B cell (primary cell): ENCODE measurements at places on chromosomes 11 and 22. TPM values are rescaled to one million over a fixed set of nuclear protein-coding genes. Genes with fewer than 3 reads are reported as not detected.

GRCh38 chr22:27094633-27095308 is 437.4 kb downstream of the MIAT start:
- DNase-seq, result no peak

The RTN4R gene
- 0.42 and 0.51 TPM in 2 replicates for total RNA-seq

DNA sequence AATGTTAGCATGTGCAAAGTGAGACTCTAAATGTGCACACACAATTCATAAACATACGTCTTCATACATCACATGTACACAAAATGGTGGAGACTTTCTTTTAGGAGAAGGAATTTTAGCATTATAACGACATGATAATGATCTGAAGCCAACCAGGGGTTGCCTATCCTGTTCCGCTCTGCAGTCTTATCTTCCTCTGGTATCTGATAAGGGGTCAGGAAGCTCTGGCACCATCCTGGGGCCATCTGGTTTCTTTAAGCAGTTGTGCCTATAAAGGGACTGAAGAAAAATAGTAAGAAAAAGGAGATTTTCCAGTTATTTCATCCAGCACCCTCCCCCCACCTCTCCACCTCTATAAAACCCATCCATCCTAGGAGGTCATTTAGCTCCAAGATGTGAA is 5.8 kb upstream of the NUP50 start:
- no peak for DNase-seq

DNA sequence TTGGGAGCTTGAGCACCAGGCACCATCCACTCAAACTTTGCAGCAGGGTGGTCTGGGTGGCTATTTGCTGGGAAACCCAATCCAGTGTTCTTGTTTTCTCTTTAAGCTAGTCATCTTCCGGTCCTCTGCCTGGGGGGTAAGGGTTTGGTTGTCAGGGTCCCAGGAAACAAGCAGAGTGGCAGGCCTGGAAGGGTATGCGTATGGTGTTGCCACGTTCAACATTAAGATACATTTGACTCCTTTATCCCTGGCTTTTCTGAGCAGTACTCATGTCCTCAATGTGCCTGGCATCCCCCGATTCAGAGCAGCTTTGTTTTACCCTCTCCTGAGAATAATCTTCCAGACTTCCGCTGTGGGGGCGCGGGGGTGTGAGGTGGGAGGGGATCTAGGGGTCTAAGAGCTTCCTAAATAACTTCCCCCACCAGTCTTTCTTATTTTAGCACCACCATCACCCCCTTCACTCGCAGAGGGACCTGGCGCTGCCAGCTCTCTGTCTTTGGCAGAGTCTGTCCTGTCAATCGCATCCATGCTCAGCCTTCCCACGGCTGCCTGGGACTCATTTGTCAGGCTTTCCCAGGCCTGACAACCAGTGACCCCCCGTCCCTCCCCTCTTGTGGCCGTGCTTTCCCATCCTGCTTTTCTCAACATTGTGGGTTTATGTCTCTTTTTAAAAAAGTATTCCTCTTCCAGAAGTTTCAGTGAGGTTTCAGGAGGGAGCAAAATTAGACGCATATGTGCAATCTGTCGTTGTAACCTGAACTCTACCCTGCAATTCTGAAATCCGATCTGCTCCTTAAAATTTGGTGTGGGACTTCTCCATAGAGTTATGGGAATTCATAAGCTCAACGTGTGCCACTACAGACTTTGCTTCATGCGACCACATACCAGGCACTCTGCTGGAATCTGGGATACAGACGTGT is 27.0 kb upstream of the RBFOX2 start:
- no peak for DNase-seq

- DNase-seq, result no peak
Measured at GRCh38 chr11:61104963-61105362, 2.7 kb downstream of the CD5 start.

DNA sequence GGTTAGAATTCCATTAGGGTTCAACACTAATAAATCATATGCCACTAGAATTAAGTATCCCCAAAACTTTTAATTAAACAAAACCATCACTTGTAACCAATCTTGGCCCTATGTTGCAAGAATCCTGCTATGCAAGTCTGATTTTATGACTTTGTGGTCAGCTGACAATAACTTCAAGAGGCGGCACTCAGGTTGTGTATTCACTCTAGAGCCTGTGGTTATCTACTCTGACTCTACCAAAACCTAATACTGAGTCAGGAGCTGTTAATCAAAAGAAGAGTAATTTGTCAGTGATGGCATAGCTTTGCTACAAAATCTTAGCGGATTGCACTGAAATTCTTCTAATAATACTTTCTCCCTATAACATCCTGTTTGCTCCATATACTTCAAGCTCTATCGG is 253.7 kb downstream of the AASDHPPT start:
- DNase-seq, result no peak
